Activated CD8-positive, alpha-beta T cell treated with anti-CD3 and anti-CD28 coated beads for 36 hours (primary cell): ENCODE measurements at places on chromosomes 7 and 10. TPM values are rescaled to one million over a fixed set of nuclear protein-coding genes. Genes with fewer than 3 reads are reported as not detected.

- no peak overlapping the region for H3K4me3 ChIP-seq
- H3K27me3 ChIP-seq = no peaks in the 10 kb centered on the region
- no peak overlapping the region for H3K27ac ChIP-seq
- no peaks in the 10 kb centered on the region for H3K4me1 ChIP-seq
These were observed 20.0 kb upstream of the RABGEF1 start for GRCh38 chr7:66720561-66720960.

- H3K36me3 ChIP-seq = peaks cover 24% of the 10 kb centered on the region
- H3K27ac ChIP-seq = peak overlapping the region; percentile 100
- H3K4me3 ChIP-seq = peak overlapping the region; percentile 99
- H3K4me1 ChIP-seq = peaks cover 69% of the 10 kb centered on the region
These were observed 1.9 kb downstream of the ACSL5 start for GRCh38 chr10:112375721-112376395.

DNA sequence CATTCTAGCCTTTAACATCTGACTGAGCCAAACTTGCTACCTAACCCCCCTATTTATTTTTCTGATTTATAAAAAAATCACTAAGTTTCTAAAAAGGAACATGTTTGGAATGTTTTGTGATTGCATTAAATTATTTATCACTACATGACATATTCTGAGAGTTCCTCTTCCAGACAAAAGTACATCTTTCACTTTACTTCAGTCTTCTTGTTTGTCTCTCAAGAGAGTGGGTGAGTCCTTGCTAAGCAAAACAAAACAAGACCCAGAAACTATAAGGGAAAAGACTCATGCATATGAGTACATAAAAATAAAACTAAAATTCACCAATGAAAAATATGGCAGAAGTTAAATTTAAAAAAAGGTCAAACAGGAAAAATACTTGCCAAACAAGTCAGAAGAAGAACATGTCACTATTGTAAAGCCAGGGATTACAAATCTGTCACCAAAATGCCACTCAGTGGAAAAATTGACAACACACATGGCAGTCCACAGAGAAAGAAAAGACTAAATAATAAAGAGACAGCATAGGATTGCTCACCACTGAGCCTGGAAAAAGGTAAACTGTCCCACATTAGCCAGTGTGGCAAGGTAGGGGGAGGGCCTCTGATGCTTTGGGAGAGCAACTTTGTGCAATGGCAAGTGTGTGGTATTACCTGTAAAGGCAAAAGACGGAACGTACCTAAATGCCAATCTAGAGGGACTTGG, 166.7 kb upstream of the ZNF32 start:
- H3K36me3 ChIP-seq = no peaks in the 10 kb centered on the region
- H3K4me1 ChIP-seq = peaks cover 45% of the 10 kb centered on the region
- H3K4me3 ChIP-seq = no peak overlapping the region
- peak; percentile 18 for DNase-seq

GRCh38 chr10:114713525-114714090, 55.5 kb upstream of the ABLIM1 start:
- no peak overlapping the region for H3K27ac ChIP-seq
- DNase-seq = no peak
- H3K36me3 ChIP-seq = no peaks in the 10 kb centered on the region
- H3K4me3 ChIP-seq = no peak overlapping the region
- no peaks in the 10 kb centered on the region for H3K4me1 ChIP-seq

DNA sequence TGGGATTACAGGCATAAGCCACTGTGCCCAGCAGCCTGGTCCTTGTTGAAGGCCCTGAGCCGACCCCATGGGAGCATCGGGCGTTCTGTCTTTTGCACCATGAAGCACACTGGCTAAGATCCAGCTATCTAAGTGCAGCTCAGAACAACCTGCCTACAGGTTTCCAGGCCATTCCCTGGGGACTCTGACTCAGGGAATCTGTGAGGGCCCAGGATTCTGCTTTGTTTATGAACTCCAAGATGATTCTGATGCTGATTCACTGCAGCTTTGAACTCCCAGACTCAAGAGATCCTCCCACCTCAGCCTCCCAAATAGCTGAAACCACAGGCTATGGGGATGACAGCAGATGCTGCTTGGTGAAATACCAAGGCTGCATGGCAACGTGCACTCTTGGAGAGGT, 30.2 kb downstream of the NPTX2 start:
- no peak overlapping the region for H3K4me3 ChIP-seq
- DNase-seq = no peak
- no peak overlapping the region for H3K27ac ChIP-seq

DNA sequence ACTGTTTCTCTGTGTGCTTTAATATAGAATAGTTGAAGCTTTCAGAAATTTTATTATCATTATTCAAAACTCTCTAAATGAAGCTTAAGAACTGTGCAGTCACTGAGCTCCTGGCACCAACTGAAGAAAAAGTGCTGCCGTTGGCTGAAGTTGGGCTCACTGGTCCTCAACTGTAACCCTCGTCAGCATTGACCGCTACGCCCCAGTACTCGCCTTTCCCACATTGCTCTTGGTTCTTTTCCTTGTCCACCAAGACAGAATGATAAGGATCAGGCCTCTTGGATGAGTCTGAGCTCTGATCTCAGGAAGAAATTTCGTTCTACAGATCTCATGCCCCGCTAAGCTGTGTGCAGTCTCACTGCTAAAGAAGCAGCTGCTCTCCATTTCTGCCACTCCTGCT, 7.9 kb upstream of the TAF3 start:
- DNase-seq = no peak
- no peaks in the 10 kb centered on the region for H3K4me1 ChIP-seq
- no peak overlapping the region for H3K4me3 ChIP-seq
- no peaks in the 10 kb centered on the region for H3K27me3 ChIP-seq

DNA sequence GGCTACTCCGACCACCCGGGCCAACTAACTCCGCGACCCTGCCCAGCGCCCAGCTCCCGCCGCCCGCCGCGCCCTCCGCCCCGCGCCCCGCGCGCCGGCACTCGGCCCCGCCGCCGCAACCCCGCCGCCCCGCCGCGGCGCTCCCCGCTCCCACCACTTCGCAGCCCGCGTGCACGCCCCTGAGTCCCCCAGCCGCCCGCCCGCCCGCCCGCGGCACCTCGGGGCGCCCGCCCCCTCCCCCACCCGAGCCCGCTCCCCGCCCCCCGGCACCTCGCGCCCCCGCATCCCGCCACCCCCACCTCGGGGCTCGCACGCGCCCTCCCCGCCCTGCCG, 598 bp downstream of the JAZF1 start:
- H3K36me3 ChIP-seq = no peaks in the 10 kb centered on the region
- peaks cover 5% of the 10 kb centered on the region for H3K27me3 ChIP-seq
- H3K4me1 ChIP-seq = peaks cover 33% of the 10 kb centered on the region
- peak overlapping the region; percentile 18 for H3K4me3 ChIP-seq
- DNase-seq = no peak

DNA sequence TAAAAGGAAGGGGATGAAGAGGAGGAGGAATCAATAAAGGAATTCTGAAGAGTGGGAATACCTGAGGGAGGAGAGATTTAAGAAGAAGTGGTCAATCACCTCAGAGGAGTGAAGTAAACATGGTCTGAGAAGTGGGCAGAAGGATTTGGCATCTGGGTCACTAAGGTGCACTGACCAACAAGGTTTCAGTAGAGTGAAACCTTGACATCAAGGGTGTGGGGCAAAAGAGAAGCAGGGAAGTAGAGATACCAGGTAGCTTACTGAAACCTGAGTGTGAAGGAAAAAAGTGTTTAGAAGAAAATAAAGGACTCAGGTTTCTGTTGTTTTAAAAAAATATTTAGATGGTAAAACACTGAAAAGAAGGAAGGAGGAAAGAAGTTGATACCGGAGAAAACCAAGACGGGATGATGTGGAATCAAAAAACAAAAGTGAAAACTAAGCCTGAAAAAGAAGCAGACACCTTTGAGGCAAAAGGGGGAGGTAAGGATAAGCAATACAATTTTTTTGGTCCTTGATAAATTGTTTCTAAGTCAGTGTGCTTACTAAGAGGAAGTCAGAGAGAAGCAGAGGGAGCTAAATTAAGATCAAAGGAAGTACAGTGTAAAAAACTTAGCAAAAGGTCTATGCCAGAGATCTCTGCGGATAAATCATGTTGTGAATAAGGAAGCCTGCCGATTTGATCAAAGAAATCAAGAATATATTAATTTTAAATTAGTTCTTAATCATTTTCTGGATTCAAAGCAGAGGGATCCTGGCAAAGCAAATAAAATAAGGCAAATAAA, 137.2 kb upstream of the GPR22 start:
- no peak for DNase-seq
- H3K4me3 ChIP-seq = peak overlapping the region; percentile 35
- peaks cover 15% of the 10 kb centered on the region for H3K4me1 ChIP-seq
- H3K27me3 ChIP-seq = no peaks in the 10 kb centered on the region
- peak overlapping the region; percentile 44 for H3K27ac ChIP-seq
- peaks cover 6% of the 10 kb centered on the region for H3K36me3 ChIP-seq

GRCh38 chr7:2201128-2201527, 31.6 kb downstream of the MAD1L1 start:
- H3K4me3 ChIP-seq = no peak overlapping the region
- peaks cover 4% of the 10 kb centered on the region for H3K4me1 ChIP-seq
- H3K27ac ChIP-seq = no peak overlapping the region
- H3K27me3 ChIP-seq = no peaks in the 10 kb centered on the region
- DNase-seq = no peak
- peaks cover 15% of the 10 kb centered on the region for H3K36me3 ChIP-seq

DNA sequence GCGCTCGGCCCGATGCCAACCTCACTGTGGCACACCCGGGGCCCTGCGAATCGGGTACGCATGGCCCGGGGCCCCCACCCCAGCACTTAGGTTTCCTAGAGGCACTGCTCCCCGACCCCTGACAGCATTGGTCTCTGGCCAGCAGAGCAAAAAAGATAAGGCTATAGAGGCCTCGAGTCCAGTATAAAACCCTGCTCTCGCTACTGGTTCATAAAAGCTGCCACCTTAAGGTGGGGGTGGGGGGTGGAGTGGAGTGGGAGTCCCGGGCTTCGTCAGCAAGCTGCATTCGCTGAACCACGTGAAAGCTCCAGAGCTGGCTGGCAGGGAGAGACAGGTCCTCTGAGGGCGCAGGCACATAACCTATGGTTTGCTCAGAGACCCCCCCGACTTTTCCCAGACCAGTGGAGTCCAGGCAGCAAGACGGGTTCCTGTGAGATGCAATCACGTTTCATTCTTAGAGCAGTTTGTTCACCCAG, 1.3 kb downstream of the KAZALD1 start:
- peak; percentile 21 for DNase-seq
- H3K27me3 ChIP-seq = peaks cover 43% of the 10 kb centered on the region
- no peaks in the 10 kb centered on the region for H3K36me3 ChIP-seq
- peaks cover 33% of the 10 kb centered on the region for H3K4me1 ChIP-seq
- no peak overlapping the region for H3K27ac ChIP-seq

GRCh38 chr7:137399827-137400823, 56.6 kb upstream of the PTN start:
- no peak for DNase-seq
- H3K36me3 ChIP-seq = no peaks in the 10 kb centered on the region
- no peak overlapping the region for H3K4me3 ChIP-seq
- H3K27ac ChIP-seq = no peak overlapping the region
- H3K27me3 ChIP-seq = no peaks in the 10 kb centered on the region

GRCh38 chr10:132398566-132398991, 1.6 kb downstream of the PWWP2B start:
- H3K4me3 ChIP-seq = no peak overlapping the region
- no peak overlapping the region for H3K27ac ChIP-seq
- H3K4me1 ChIP-seq = peaks cover 23% of the 10 kb centered on the region
- no peaks in the 10 kb centered on the region for H3K27me3 ChIP-seq
- H3K36me3 ChIP-seq = no peaks in the 10 kb centered on the region

GRCh38 chr10:63822496-63822895, 301.3 kb downstream of the REEP3 start:
- DNase-seq = no peak
- H3K27me3 ChIP-seq = peaks cover 10% of the 10 kb centered on the region
- H3K4me1 ChIP-seq = no peaks in the 10 kb centered on the region
- H3K27ac ChIP-seq = no peak overlapping the region
- no peak overlapping the region for H3K4me3 ChIP-seq

- H3K27me3 ChIP-seq = no peaks in the 10 kb centered on the region
- no peak overlapping the region for H3K4me3 ChIP-seq
These were observed 359.3 kb downstream of the PCLO start for GRCh38 chr7:82803411-82803810.

GRCh38 chr7:1692515-1693418, 22.7 kb downstream of the ELFN1 start:
- DNase-seq = no peak
- H3K4me1 ChIP-seq = no peaks in the 10 kb centered on the region
- H3K27me3 ChIP-seq = peaks cover 9% of the 10 kb centered on the region
- no peaks in the 10 kb centered on the region for H3K36me3 ChIP-seq
- no peak overlapping the region for H3K27ac ChIP-seq

DNA sequence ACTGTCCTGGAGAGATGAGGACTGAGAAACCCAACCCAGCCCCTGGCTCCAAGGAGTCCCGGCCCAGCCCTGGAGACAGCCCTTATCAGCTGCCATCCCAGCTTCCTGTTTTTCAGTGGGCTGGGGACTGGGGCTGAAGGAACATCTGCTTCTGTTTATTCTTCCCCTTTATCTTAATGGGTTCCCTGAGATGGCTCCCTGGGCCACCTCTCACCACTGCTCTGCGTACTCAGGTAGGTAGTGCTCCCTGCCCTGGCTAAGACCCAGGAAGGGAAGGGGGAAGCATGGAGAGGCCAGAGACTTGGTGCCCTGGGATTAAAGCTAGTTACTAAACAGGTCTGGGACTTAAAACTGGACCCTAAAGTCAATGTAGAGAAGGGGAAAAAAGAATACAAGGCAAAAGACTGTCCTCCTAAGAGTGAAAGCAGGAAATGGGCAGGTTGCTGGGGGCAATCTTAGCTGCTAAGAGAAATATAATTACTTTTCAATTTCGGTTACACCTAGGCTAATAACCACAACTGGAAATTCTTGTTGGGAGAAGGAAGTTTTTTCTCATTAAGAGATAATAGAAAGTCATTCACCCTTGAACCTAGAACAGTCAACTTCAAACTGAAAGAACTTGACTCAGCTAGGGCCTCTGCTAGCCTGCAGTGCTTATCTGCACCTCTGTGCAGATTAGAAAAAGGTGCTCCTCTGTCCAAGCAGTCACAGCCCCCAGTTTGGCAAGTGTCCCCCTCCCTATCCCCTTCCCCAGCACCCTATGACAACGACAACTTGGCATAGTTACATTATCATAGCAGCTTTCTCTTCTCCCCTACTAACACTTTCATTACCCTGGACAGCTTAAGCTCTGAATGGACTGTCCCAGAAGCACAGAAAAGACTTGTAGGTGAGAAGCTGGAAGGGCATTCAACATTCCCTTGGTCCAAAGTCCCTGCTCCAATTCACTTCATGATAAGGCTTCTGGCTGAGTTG, 65.6 kb upstream of the KDM7A start:
- no peak for DNase-seq
- H3K27me3 ChIP-seq = no peaks in the 10 kb centered on the region
- no peak overlapping the region for H3K4me3 ChIP-seq
- H3K27ac ChIP-seq = no peak overlapping the region
- H3K4me1 ChIP-seq = peaks cover 15% of the 10 kb centered on the region
- no peaks in the 10 kb centered on the region for H3K36me3 ChIP-seq

Gene CNNM1
- total RNA-seq = 0.83 TPM

Gene EPHB6
- total RNA-seq = 3.5 TPM

Gene SPDYE8
- total RNA-seq = not detected

Gene TMEM176A
- not detected for total RNA-seq

Gene CHST15
- total RNA-seq = 0.36 TPM

Gene RBP3
- not detected for total RNA-seq

Gene ALDH18A1
- 119 TPM for total RNA-seq

Gene MARVELD1
- total RNA-seq = 2.3 TPM

Gene FOXP2
- total RNA-seq = not detected

Gene SAP25
- 12.8 TPM for total RNA-seq

Gene GPNMB
- total RNA-seq = 1.2 TPM

Gene RET
- total RNA-seq = 0.13 TPM

Gene PPP1R17
- not detected for total RNA-seq

Gene GRB10
- 6.9 TPM for total RNA-seq

Gene LRIT1
- not detected for total RNA-seq
